ENCODE measurements at places on chromosomes 13 and 19.

GRCh38 chr19:15673176-15673654 lies 328 bp downstream of the CYP4F12 start:
- no peak for DNase-seq

DNA sequence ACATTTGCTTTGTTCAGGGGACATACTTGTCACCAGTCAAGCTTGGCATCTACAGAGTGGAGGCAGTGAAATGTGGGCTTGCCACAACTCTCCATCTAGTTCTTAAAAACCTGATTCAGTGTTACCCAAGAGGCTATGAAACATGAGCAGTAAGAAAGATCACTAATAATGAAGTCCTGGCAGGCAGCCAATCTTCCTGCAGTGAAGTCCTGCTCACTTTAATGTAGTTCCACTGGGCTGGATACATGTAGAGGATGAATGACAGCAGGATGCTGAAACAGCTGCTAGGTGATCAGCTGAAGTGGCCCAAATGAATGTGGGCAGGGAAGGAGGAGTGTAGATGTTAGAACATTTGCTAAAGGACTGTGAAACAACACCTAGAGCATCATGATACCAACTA lies 1213.1 kb downstream of the OLFM4 start:
- no peak for DNase-seq

DNA sequence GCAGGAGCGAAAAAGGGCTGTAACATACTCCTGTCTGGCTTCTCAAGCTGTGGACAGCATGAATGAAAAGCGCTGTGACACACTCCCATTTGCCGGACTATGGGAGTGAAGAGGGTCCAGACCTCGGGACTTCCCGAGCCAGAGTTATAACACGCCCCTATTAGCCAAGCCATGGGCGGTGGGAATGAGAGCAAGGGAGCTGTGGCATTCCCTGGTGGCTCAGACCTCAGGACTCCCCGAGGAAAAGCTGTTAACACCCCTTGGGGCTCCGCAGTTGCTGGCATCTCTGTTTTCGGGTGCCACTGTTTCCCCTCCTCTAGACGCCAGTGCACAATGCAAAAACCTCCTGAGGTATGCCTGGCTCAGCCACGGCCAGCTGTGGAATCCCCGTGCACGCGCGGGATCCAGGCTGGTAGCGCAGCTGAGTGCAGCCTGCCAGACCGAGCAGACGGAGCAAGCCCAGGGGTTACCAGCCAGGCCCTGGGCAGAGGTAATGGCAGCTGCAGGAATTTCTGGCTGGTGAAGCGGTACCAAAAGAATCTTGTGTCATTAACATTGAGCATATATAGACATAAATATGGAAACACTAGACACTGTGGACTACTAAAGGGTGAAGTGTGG lies 1534.6 kb upstream of the PRR20A start:
- DNase-seq: no peak

GRCh38 chr13:61275736-61276135 lies 139.9 kb downstream of the PCDH20 start:
- DNase-seq: no peak

GRCh38 chr13:32430018-32430747 lies 2.3 kb upstream of the N4BP2L1 start:
- no peak for DNase-seq

- no peak for DNase-seq
Measured at GRCh38 chr13:78030341-78030896, 111.8 kb upstream of the EDNRB start.

DNA sequence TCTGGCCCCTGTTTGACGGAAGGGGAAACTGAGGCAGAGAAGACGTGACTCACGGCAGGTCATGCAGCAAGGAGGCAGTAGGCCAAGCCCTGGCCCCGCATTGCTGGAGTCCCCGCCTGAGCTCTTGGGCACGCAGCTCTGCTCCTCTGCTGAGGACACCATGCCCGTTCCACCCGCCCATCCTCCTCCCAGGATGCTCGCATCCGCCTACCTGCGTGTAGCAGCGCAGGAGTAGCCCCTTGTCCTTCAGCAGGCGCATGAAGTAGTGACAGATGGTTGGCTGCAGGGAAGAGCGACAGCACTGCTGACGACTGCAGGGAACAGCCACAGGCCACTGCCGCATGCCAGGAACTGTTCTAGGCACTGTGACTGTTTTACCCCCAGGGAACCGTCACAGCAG lies 10.5 kb downstream of the SIRT2 start:
- no peak for DNase-seq

GRCh38 chr13:78736142-78736541 lies 77.2 kb upstream of the OBI1 start:
- DNase-seq: no peak

- DNase-seq: no peak
Measured at GRCh38 chr19:531753-532560, at the start of gene CDC34. TSS of gene CDC34 (plus strand) at chr19:531760. CDS start at chr19:531932, 172 bp downstream.

GRCh38 chr19:2051773-2052704 lies 995 bp upstream of the MKNK2 start:
- DNase-seq: no peak

- peak; percentile 42 for DNase-seq
Measured at GRCh38 chr19:5130371-5131030, 161.6 kb downstream of the KDM4B start.

GRCh38 chr13:108574856-108575255 lies 54.6 kb upstream of the MYO16 start:
- DNase-seq: no peak

DNA sequence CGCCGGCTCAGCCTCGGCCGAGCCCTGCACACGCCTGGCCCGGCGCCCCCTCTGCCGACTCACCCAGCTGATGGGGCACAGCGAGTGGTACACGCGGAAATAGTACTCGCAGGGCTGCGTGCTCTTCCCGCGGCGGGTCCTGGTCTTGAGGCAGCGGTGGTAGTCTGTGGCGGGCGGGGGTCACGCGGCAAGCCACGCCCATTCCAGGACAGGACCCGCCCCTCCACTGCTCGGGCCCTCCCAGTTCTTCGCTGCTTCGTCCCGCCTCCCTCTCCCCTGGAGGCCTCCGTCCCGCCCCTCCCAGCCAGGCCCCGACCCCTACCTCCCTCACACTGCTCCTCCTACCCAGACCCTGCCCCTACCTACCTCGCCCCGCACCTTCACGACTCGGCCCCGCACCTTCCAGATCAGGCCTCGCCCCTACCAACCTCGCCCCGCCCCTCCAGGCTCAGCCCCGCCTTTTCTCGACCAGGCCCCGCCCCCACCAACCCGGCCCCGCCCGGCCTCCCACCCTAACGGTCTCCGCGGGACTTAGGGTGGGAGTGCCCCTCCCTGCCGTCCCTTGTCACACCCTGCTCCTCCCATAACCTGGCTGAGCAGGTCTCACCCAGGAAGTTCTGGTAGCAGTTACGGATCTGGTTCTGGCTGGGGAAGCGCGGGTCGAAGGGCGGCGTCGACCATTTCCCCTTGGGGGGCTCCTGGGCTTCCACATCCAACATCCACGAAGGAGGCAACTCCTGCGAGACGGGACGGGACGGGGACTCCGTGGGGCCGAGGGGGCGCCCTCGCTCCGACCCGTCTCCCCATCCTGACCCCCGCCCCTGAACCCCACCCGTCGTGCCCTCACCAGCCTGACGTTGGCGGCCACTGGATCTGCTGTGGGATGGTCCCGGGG lies 469 bp downstream of the COX6B2 start:
- no peak for DNase-seq

DNA sequence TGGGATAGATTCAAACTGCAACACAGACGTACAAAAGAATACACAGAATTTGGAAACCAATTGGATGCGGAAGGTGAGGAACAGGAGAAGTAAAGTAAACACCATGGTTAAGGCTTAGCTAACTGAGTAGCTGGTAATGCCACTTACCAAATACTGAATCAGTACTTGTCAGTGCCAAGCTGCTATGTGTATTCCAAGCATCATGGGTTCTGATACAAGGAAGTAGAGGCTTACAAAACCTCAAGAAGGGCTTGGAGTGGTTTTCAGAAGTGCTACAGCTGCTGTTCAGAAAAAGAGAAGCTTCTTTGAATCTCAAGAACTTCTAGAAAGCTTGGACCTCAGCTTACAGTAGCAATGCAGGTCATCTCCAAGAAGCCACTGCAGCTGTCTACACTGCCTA lies 35.9 kb upstream of the DCT start:
- no peak for DNase-seq

- no peak for DNase-seq
Measured at GRCh38 chr19:17796838-17797423, 2.0 kb downstream of the B3GNT3 start.

GRCh38 chr19:45455707-45456499 lies 11.9 kb upstream of the FOSB start:
- DNase-seq: no peak

GRCh38 chr13:45630791-45631190 lies 15.3 kb upstream of the ERICH6B start:
- DNase-seq: no peak

DNA sequence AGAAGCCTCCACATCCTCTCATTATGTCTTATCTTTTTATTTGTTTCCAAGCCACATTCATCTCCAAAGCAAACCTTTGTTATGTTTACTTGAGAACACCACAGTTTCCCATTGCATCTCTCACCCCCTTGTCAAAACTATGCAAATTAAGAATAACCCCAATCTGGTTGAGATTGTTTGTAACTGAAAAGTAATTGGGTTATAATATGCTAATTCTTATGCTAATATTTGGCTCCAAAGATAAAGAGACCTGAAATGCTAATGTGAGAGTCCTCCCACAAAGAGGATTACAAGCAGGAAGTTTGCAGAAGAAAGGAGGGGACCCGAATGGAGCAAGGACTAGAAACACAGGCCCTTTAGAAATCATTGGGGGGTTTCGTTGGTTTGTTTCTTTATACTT lies 92.9 kb upstream of the UBL3 start:
- DNase-seq: no peak

DNA sequence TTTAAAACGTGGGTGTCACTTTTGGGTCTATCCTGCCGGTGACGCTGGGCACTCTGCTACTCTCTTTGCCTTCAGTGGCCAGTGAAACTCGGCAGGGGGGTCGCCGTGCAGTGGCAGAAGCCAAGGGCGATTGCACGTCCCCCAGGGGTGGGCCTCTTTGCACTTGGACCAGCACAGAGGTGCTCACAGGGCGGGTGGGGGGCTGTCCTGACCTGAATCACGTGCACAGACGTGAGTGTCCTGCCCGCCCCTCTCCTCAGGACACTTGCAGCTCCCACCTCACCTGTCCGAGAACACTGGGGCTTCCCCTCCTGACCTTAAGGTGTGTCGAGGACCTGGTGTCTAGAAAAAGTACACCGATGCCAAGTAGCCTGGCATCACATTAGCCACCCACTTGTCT lies 16.1 kb downstream of the COL4A1 start:
- DNase-seq: no peak

- no peak for DNase-seq
Measured at GRCh38 chr19:14770136-14770535, 8.2 kb downstream of the ADGRE2 start.

DNA sequence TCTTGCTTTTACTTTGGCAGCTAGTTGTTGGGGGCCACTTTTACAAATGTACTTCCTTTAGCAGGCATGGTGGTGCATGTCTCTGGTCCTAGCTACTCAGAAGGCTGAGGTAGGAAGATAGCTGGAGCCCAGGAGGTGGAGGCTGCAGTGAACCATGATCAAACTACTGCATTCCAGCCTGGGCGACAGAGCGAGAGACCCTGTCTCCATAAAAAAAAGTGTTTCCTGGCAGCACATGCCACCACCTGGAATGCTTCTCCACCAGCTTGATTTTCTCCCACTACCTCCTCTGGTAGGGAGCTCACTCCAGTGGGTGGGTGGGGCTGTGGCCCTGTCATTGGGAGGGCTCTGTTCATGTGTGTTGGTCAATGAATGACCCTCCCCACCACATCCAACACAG lies 12.5 kb downstream of the FZR1 start:
- DNase-seq: no peak

GRCh38 chr19:50332244-50333038 lies 3.3 kb upstream of the KCNC3 start:
- DNase-seq: no peak

DNA sequence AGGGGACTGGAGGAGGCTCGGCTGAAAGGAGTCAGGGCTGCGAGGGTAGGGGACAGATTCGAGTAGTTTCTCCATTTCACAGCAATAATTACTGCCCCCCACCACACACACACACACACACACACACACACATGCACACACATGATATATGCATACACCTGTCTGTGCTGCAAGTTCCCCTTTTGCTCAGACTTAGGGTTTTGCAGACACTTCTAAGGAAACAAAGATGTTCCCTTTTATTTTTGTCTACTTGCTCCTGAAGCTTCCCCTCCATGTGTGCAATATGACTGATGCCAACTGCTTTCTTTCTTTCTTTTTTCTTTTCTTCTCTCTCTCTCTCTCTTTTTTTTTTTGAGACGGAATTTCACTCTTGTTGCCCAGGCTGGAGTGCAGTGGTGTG lies 13.4 kb downstream of the MBD3L2B start:
- DNase-seq: no peak

DNA sequence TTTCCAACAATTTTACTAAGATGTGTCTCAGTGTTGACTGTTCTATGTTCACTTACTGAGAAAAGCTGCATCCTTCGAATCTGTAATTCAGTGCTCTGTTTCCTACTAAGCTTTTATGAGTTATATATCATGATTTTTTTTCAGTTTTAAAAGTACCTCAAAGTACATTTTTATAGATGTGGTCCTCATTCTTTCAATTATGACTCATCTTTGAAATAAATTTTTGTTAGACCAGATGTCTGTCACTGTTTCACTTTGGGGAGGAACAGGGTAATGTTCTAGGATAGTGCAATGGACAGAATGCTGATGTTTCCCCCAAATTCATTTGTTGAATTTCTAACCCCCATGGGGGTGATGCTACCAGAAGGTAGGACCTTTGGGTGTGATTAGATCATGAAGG lies 74.8 kb downstream of the NALCN start:
- DNase-seq: no peak

GRCh38 chr19:50967929-50968715 lies 1.3 kb downstream of the KLK6 start:
- no peak for DNase-seq

Measured in activated CD8-positive, alpha-beta memory T cell treated with anti-CD3 and anti-CD28 coated beads for 4 hours (primary cell).